ENCODE measurements at places on chromosomes 11 and 22. TPM values are rescaled to one million over a fixed set of nuclear protein-coding genes. Genes with fewer than 3 reads are reported as not detected.

TMEM126B gene
- total RNA-seq = 44.5 TPM

CNIH2 gene
- total RNA-seq = 0.16 TPM

MAPK8IP2 gene
- 4.6 TPM for total RNA-seq

GPHA2 gene
- total RNA-seq = not detected

GAB4 gene
- total RNA-seq = not detected

HEPN1 gene
- not detected for total RNA-seq

TRIM66 gene
- 7.0 TPM for total RNA-seq

APOBEC3A gene
- total RNA-seq = not detected

ART1 gene
- total RNA-seq = not detected

RRM1 gene
- 34.2 TPM for total RNA-seq

Measured in hair follicle dermal papilla cell (primary cell).